ENCODE measurements at places on chromosomes 7 and 10.
A peak's percentile ranks its signal among the peaks of the same experiment; 100 is the strongest.

DNA sequence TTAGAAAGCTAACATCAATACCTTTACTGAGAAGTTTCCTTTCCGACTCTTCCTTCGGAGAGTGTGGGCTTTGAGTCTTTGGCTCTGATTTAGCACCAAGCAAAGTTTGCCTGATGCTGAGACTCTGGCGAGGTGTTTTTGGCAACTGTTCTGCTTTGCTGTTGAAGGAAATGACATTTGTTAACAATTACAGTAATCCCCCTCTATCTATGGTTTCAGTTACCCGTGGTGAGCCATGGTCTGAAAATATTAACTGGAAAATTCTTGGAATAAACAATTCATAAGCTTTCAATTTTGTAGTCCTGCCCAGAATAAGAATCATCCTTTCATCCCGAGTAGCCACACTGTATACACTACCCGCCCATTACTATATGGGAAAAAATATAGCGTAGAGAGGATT lies 126.3 kb downstream of the ARHGAP21 start:
- DNase-seq = no peak

DNA sequence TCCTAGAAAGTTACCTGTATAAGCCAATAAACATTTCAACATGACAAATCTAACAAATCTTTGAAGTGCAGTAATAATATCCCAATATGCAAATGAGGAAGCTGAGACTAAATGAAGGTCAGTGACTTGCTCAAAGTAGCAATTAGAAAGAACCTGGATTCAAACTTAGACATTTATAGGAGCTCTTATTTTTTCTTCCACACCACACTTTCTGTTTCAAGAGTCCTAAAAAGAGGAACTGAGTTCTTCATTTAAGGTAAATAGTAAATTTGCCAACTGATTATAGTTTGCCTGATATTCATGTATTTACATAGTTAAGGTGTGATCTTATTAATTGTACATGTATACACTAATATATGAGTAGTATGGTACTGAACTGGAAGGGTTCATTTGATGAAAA lies 44.0 kb downstream of the KLHDC10 start:
- DNase-seq = no peak

DNA sequence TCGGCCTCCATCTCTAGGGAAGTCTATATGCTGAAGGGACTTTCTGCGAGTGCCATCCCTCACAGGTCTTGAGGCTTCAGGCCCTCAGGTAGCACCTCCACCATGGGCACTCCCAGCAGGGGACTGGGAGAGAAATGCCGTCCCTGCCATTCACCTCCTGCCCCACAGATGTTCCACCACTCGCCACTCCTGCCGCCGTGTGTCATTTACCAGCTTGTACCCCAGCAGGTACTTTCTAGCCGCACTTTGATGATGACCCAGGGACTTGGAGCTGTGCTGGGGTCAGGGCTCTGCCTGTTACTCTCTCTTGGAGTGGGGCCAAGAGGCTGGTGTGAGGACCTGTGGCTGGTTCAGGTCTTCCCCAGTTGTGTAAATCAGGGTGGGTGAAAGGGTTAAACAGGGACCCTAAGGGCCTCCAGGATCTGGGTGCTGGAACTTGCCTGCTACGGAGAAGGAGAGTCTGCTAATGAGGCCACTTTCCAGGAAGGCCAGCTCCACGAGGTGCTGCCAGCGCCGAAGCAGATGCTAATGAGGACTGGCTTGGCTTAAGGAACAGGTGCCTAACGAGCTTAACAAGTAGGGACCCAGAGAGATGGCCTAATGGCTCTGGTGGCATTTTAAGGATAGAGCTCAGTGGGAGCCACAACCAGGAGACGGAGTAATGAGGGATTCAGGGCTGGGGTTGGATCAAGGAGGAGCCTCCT lies 32.4 kb downstream of the CRHR2 start:
- peak; percentile 15 for DNase-seq

DNA sequence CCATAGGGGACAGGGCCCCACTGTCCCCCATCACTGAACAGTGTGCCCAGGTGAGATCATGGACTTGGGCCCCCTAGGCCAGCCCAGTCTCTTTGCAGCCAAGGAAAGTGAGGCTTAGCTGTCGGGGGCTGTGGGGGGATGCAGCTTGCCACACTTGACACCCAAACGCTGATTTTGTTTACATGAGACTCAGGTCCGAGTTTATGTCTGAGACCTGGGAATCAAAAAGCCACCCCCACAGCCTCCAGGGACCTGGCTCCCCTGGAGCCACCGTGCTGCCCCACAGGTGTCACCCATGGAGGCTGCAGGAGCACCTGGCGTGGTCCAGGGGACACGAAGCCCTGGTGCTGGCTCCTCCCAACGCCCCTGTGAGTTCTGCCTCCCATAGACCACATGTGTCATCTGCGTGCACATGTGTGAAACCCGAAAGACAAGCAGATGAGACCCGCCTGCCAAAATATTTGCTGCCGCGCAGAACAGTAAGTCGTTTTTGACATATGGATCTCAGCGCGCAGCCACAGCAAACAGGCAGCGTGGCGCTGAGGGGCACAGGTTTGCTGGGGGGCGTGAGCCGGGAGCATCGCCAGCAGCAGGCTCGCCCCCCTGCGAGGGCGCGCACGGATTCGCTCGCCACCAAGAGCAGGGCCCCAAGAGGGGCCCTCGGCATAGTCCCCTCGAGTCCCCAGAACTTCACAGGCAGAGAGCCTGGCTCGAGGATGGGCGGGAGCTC lies 112.3 kb downstream of the LHPP start:
- DNase-seq = no peak

- no peak for DNase-seq
These were observed 99.3 kb downstream of the ARHGAP22 start for GRCh38 chr10:48505394-48506112.

Measured in activated CD4-positive, CD25-positive, alpha-beta regulatory T cell treated with anti-CD3 and anti-CD28 coated beads, Interleukin-2, amount 50 U/mL, for 72 hours (primary cell).